ENCODE measurements at places on chromosomes 3 and 15.
A peak's percentile ranks its signal among the peaks of the same experiment; 100 is the strongest.

DNA sequence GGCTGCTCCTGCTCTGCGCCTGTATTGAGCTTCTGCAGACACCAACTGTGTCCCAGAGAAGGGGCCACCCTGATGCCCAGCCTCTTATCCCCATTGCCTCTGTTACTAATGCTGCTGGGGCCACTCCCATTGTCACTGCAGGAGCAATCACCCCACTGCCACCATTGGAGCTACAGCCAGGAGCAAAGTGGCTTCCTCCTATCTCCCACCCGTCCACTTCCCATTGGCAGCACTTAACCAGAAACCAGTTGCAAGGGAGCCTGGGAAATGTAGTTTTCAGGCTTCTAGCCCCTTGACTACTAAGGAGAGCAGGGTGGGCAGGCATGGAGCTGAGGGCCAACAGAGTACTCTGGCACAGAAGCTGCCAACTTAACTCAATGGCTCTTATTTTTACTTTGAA is 55.9 kb upstream of the KLF13 start:
- DNase-seq: no peak

- DNase-seq: no peak
These were observed 617.5 kb upstream of the NECTIN3 start for GRCh38 chr3:110454066-110454465.

- DNase-seq: no peak
These were observed 15.6 kb downstream of the ZNF710 start for GRCh38 chr15:90016721-90017120.

GRCh38 chr3:45749880-45750279 is 46.5 kb downstream of the SLC6A20 start:
- DNase-seq: no peak

- no peak for DNase-seq
These were observed 76.1 kb downstream of the TOP2B start for GRCh38 chr3:25588441-25589103.

GRCh38 chr3:187101184-187102072 is 37.9 kb downstream of the RPL39L start:
- no peak for DNase-seq

DNA sequence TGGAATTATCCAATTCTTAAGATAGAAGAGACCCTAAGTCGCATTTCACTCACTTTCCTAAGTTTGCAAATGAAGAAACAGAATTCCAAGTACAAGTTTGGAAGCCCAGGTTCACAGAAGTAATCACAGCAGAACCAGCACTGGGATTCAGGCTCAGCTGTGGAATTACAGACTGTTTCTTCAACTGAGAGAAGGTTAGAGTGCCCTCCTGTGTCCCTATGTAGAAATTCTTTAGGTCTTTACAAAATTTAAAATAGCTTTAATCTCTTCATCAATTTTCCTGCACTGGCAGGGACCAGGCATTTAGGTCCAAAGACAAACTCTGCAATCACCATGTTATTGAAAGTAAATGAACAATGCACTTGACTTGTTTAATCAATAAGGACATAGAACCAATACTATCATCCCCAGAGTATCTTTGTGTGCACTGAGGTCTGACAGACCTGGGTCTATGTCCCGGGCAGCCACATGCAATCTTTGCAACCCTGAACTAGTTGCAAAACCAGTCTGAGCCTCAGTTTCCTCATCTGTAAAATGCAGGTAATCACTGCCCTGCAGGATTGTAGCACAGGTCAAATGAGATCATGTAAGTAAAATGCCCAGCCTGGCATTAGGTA is 96.3 kb upstream of the ZBED2 start:
- DNase-seq: no peak

GRCh38 chr3:139930211-139930610 is 4.8 kb upstream of the CLSTN2 start:
- DNase-seq: no peak

DNA sequence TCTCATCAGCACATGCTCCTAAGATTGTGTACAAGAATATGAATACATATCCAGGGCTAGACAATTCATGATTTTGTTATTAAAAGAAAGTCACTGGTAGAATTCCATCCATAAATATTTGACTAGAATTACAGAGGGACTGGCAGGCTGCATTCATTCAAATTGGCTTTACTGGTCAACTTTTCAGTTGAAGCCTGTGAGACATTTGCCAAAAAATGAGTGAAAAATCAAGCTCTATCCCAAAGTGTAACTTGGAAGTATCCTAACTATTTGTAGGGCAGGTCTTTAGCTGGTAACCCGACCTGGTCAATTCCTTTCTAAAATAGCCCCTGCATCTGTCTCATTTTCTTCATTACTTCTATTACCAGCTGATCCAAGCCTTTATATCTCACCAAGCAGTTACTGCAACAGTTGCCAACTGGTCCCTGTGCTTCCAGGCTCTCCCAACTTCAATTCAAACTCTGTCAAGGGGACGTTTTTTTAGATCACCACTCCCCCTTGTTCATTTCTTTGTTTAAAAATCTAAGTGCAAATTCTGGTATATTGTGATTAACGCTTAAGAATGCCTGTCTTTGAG is 173.1 kb upstream of the TBL1XR1 start:
- DNase-seq: no peak

GRCh38 chr3:167350245-167350862 is 29.7 kb downstream of the ZBBX start:
- no peak for DNase-seq

DNA sequence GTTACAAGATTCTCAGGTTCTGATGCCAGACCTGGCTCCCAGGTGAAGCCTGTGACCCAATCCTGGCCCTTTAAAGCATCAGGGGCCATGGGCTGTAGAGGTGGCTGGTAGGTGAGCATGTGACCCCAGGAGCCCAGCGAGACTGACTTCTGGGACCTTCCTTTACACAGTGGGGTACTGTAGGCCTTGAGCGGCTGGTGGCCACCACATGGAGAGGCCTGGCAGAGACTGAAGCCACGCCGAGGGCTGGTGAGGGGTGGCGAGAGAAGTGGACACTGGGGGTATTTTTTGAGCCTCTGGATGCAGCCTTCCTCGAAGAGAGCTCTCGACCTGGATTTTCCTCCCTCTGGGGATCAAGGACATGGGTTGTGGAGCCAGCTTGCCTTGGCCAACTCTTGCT is 71.2 kb upstream of the ITGA11 start:
- DNase-seq: no peak

DNA sequence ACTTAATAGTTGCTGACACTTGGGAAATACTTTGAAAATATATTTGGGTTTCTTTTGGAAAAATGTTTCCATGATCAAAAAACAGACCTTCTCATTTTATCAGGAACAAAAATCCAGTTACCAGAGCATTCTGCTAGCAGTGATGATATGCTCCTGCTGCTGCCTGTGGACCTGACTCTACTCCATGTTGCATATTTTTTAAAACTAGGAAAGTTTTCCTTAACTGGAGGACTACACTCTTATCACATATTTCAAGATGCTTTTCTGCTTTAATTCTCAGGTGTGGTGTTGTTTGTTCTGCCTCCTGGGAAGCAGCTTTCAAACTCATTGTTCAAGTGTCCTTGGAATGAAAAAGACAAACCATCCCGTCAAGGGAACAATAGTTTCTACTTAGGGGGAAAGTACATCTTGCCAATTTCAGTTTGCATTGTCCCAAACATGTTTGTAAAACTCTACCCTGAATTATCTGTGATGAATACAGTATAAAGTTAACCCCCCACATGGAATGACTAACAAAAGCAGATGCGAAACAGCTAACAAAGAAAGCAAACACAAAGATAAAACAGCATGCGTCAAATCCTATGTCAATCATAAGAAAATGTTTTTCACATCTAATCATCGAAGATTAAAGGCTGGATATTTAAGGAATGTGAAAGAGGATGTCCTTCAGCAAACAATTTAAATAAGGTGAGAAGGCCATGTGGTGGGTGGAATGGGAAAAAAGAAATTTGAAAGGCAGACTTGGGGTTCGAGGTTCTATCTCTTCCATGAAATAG is 40.1 kb upstream of the PSMD6 start:
- DNase-seq: no peak

- no peak for DNase-seq
These were observed 160.1 kb upstream of the ATP10A start for GRCh38 chr15:26023231-26023630.

DNA sequence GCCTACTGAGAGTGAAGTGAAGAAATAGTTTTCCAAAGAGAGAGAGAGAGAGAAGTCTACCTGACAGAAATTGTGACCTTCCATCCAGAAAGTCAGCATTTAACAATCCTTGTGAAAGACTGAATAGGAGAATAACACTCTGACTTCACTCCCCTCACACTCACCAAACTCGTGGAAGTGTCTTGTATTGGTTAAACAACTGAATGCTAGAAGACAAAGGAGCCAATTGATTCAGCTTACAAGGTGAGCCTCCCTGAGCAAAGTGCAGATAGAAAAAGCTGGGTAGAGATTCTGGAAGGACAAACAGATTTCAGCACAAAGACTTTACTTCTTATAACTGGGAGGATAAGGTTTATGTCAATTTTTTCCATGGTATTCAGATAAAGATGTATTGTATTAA is 40.8 kb upstream of the OSTN start:
- no peak for DNase-seq

- no peak for DNase-seq
These were observed 309.5 kb downstream of the THSD4 start for GRCh38 chr15:71424765-71425164.

GRCh38 chr15:90367576-90367975 is 15.5 kb downstream of the ZNF774 start:
- no peak for DNase-seq

- no peak for DNase-seq
These were observed 74.8 kb downstream of the DNASE1L3 start for GRCh38 chr3:58135712-58136543.

GRCh38 chr3:192917404-192918274 is at the start of gene MB21D2:
TSS of gene MB21D2 (minus strand) at chr3:192917856. CDS start at chr3:192917840, 16 bp downstream.
- DNase-seq: peak; percentile 49

GRCh38 chr15:35546511-35547381 is 781 bp upstream of the DPH6 start:
- DNase-seq: no peak

DNA sequence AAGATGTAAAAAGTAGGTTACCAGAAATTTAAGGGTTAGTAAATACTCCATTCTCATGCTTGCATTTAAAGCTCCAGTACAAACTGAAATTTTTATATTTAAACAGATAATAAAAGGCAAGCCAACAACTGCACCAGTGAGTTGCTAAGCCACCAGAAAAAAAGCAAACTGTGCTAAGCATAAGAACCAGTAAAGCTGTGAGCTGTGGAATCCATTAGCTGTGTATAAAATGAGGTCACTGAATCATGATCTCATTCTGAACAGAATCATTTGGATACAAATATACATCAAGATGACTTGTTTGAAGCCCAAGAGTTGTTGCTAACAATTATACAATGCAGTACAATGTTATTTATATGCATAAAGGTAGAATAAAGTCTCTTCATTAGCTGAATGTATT is 1312.2 kb downstream of the SI start:
- no peak for DNase-seq

DNA sequence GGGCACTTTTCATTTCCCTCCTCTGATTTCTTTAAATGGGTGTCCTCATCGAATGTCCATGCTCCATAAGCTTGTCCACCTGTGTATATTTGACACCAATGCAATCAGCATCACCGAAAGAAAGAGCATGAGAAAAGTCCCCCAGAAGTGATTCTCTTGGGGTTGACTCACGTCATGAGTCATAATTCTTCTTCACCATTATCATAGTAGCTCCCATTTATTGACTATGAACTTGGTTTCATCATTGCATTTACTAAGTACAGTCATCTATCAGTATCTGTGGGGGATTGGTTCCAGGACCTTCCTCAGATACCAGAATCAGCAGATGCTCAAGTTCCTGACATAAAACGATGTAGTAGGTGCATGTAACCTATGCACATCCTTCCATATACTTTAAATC is 372.5 kb upstream of the CFAP20DC start:
- no peak for DNase-seq

- no peak for DNase-seq
These were observed 190.9 kb upstream of the PLSCR5 start for GRCh38 chr3:146796078-146796477.

- DNase-seq: no peak
These were observed 12.9 kb downstream of the ISL2 start for GRCh38 chr15:76349301-76350070.

GRCh38 chr15:94383041-94383440 is 151.7 kb downstream of the MCTP2 start:
- DNase-seq: no peak

GRCh38 chr15:88663141-88663621 is 24.4 kb downstream of the ISG20 start:
- no peak for DNase-seq

GRCh38 chr3:105878061-105878460 is 9.2 kb upstream of the CBLB start:
- DNase-seq: no peak

DNA sequence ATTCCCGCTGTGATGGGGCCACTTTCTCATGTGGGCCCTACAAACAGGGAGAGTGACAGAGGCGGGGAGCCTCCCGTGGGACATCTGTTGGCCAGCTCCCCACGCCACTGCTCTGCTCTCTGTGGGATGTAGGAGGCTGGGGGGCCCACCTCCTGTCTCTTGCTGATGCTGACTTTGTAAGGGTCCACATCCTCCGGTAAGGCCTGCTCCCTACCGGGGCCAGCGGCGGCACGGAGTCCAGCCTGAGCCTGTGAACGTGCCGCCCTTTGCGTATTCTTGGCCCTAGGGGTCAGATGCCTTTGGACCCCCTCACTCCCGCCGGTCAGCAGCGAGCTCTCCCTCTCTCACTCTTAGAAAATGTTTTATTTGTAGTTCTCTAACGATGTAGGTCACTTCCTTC is 153.2 kb downstream of the LRRC28 start:
- no peak for DNase-seq

GRCh38 chr15:89664441-89665350 is 9.4 kb upstream of the KIF7 start:
- no peak for DNase-seq

GRCh38 chr3:139978966-139979365 is 44.0 kb downstream of the CLSTN2 start:
- DNase-seq: no peak

DNA sequence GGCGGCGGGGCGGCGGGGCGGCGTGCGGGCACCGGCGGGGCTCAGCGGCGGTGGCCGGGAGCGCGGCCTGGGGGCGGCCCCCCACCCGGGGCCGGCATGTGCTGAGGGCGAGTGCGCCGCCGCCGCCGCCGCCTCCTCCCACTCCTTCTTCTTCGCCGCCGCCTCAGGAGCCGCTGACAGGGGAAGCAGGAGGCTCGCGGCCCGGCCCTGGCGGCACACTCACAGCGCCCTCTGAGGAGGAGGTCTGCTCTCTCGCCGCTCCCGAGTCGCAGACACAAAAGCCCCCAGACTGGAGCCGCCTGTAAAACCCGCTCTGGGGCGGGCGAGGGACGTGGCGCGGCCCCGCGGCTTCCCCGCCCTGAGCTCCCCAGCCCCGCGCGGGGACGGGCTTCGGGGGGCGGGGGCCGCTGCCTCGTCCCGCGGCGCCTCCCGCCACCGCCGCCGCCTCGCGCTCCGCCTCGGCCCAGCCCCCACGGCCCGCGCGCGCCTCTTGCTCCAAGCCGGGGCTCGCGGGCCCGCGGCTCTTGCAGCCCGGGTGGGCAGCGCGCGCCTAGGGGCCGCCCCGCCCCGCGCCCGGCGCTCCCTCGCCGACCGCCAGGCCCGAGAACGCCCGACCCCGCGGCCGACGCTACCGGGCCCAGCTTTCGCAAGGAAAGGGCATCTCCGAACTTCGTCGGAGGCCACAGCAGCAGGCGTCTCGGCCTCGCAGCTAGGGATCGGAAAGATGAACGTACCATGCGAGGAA is at the start of gene PYGO1:
PYGO1 (minus strand) TSS at position 276 of the 745 bp plus-strand sequence. CDS start 462 bp downstream, outside the sequence.
- peak; percentile 42 for DNase-seq

- DNase-seq: no peak
These were observed 685.7 kb downstream of the MCTP2 start for GRCh38 chr15:94917068-94917467.
